ENCODE measurements at places on chromosomes 6 and 20. TPM values are rescaled to one million over a fixed set of nuclear protein-coding genes. Genes with fewer than 3 reads are reported as not detected.

SNAI1 gene
- 0.75 TPM for total RNA-seq

PFDN6 gene
- 22.4 TPM for total RNA-seq

SLA2 gene
- total RNA-seq: 0.59 TPM

BMP2 gene
- total RNA-seq: 3.5 TPM

C20orf96 gene
- total RNA-seq: 2.2 TPM

FLRT3 gene
- total RNA-seq: 29.7 TPM

DDAH2 gene
- 31.4 TPM for total RNA-seq

AGER gene
- total RNA-seq: 0.47 TPM

GRCh38 chr20:34627458-34627857, 49.4 kb downstream of the PIGU start:
- DNase-seq: no peak

GRCh38 chr6:91366781-91367180, 779.9 kb upstream of the MAP3K7 start:
- no peak for DNase-seq

GRCh38 chr20:5675103-5676091, 74.8 kb upstream of the SHLD1 start:
- peak; percentile 66 for DNase-seq

GRCh38 chr6:87529221-87529620, 56.4 kb downstream of the SLC35A1 start:
- DNase-seq: no peak

- no peak for DNase-seq
Observed at GRCh38 chr6:162267126-162267525, 460.4 kb downstream of the PRKN start.

GRCh38 chr6:56356426-56356825, 109.0 kb upstream of the COL21A1 start:
- DNase-seq: no peak

DNA sequence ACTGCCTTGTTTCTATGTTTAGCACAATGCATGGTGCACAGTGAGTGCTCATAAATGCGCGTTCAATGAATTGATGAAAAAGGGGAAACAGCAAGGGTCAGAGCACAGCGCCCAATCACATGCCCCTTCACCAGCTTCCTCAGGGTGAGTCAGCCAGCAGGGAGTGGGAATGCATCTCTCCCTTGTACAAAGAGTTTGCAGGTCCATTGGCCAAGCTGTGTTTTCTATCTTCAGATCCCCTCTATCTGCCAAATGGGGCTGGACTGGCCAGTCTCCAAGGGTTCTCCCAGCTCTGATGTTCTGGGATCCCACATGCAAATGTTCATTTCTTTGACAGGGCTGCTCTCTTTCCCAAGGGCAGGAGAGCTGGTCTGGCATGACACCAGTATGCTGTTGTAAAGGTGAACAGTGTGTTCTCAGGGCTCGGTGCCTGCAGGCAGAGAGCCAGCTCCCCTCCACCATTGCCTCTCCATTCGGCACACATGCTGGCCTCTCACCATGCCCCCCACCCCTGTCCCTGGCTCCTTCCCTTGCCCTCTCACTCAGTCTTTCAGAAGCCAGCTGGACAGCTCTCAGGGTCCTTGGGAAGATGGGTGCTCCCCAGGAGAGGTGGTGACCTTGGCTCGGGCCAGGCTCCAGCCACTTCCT, 25.0 kb downstream of the ANGPT4 start:
- no peak for DNase-seq

GRCh38 chr6:11672669-11673068, 105.9 kb downstream of the ADTRP start:
- DNase-seq: no peak

- DNase-seq: peak; percentile 75
Observed at GRCh38 chr20:19628570-19629134, 129.4 kb upstream of the RIN2 start.

DNA sequence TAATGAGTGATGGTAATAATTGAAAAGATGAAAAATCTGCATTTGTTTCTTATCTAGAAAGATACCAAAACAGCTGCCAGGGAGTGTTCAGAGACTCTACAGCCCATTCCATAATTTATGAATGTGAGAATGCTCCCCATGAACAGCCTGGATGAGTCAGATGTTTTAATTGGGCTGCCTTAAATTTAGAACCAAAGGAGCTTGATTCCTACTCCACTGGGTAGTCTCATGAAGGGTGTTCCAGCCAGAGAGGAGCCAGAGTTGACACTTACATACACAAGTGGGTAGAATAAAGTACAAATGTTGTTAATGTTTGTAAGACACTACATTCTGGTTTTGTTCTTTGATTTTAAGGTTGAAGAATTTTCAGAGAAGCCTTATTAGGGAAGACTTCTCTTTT, 158.7 kb upstream of the PRND start:
- no peak for DNase-seq

DNA sequence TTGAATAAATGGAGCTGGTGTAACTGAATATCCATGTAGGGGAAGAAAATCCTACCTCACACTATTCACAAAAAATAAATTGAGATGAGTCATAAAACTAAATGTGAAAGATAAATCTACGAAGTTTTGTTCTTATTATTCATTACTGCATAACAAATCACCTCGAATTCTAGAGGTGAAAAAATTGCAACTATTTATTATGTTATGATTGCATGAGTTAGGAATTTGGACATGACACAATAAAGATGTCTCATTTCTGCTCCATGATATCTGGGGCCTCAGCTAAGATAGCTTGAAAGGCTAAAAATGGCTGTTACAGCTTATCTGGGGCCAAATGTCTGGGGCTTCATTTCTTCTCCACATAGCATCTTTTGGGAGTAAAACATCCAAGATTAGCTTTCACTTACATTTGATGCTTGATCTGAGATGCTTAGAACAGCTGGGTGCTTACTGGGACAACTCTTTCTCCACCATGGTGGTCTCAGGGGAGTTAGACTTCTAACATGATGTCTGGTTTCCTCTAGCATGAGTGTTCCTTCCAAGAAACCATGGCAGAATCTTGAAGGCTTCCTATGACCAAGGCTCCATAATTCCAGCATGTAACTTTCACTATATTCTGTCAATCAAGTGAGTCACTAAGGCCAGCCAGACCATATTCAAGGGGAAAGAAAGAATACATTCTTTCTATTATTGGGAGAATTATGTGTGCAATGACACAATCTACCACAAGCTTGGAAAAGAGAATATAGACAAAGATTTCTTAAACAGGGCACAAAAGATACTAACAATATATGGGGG, 30.1 kb downstream of the OR2B6 start:
- no peak for DNase-seq

DNA sequence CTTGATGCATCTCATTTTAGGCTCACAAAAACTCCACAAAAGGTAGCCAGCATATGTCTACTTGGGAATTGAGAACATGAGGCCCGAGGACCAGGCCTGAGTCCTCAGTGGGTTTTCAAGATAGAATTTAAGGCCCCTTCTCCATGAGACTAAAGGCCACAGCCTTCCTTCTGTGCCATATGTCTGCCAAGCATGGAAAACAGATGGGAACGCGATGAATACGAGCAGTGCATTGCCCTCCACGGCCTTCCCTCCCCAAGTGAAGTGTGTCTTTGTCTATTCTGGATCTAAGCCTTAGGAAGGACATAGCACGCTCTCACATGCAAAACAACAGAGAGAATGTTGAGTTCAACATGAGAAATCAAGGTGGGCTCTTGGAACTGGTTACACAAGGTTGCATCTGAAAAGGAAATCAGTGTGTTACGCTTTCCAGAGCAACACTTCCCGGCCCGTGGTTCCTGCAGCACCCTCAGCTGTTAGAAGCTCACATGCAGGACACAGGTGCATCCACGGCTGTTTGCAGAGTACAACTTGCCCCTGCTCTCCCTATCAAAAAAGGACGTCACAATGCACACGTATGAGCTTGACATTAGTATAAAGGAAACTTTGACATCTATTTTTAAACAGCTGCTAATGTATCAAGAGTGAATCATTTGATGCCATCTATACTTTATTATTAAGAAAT, 229.9 kb downstream of the NRN1 start:
- no peak for DNase-seq

- no peak for DNase-seq
Observed at GRCh38 chr6:110366256-110366655, 8.1 kb upstream of the METTL24 start.

GRCh38 chr20:57379263-57379647, 11.9 kb upstream of the RBM38 start:
- no peak for DNase-seq
